CD4-positive, alpha-beta T cell treated with Interferon gamma for 1 hour (primary cell): ENCODE measurements at places on chromosomes 6 and 20.

- DNase-seq, result no peak
Measured at GRCh38 chr6:6008089-6008647, 1.4 kb upstream of the NRN1 start.

DNA sequence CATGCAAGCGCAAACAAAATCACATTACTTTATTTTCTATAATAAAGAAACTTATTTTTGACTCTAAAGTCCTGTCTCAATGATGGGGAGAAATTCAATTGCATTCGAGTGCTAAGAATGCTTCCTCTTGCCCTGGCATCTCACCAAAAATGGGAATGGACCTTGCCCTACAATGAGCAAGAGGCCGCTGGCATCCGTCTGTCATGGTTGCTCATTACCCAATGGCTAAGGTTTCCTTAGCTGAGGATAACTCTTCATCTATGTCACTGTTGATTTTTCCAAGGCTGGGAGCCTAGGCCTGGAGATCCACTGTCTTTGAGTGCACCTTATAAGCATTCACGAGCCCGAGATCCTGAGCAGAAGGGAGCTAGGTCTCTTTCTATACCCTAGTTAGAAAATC, 471.3 kb upstream of the NRSN1 start:
- DNase-seq, result no peak

- no peak for DNase-seq
Measured at GRCh38 chr6:36598326-36598725, 4.2 kb downstream of the SRSF3 start.

GRCh38 chr6:139650941-139651340, 276.5 kb upstream of the CITED2 start:
- no peak for DNase-seq

- no peak for DNase-seq
Measured at GRCh38 chr6:56021943-56022342, 146.6 kb upstream of the BMP5 start.
